ENCODE measurements at places on chromosomes 16 and 17. TPM values are rescaled to one million over a fixed set of nuclear protein-coding genes. Genes with fewer than 3 reads are reported as not detected.

Gene GPR179
- 0.07 TPM for total RNA-seq

Gene IGSF6
- total RNA-seq = 0.20 TPM

Gene TEX19
- not detected for total RNA-seq

Gene ITGB4
- 1.8 TPM for total RNA-seq

Gene SMTNL2
- not detected for total RNA-seq

Gene MKS1
- total RNA-seq = 20.7 TPM

Gene SPG7
- total RNA-seq = 78.6 TPM

Gene HSD11B2
- total RNA-seq = 2.3 TPM

Gene SKAP1
- 81.3 TPM for total RNA-seq

Gene UNC119
- 43.6 TPM for total RNA-seq

Gene HOXB8
- total RNA-seq = not detected

Gene CCL1
- total RNA-seq = not detected

Gene TMEM92
- total RNA-seq = not detected

Gene C17orf107
- total RNA-seq = 3.0 TPM

Gene LRRC37A
- 1.8 TPM for total RNA-seq

Gene RPS2
- total RNA-seq = 5,572 TPM

Gene VAC14
- total RNA-seq = 27.6 TPM

Gene TOM1L1
- not detected for total RNA-seq

Gene ACE
- total RNA-seq = 0.36 TPM

Gene ABCA8
- total RNA-seq = not detected

Gene EVI2A
- 37.0 TPM for total RNA-seq

Gene SLC5A11
- 0.78 TPM for total RNA-seq

Gene P2RX5
- 39.5 TPM for total RNA-seq

Gene TMEM11
- total RNA-seq = 26.2 TPM

Gene SSTR5
- total RNA-seq = not detected

Gene KRTAP4-1
- not detected for total RNA-seq

Gene TAT
- not detected for total RNA-seq

Gene AHSP
- total RNA-seq = not detected

Gene TBC1D16
- 12.0 TPM for total RNA-seq

Gene GPR139
- not detected for total RNA-seq

Gene ZNF263
- 19.5 TPM for total RNA-seq

Gene AARS1
- total RNA-seq = 162 TPM

Gene HSPB9
- 0.41 TPM for total RNA-seq

Gene SLC26A11
- 1.6 TPM for total RNA-seq

Gene IL17C
- 0.31 TPM for total RNA-seq

All from activated CD8-positive, alpha-beta T cell treated with anti-CD3 and anti-CD28 coated beads for 36 hours (primary cell).